ENCODE measurements at places on chromosomes 7 and 10.

- peaks cover 8% of the 10 kb centered on the region for H3K36me3 ChIP-seq
- no peaks in the 10 kb centered on the region for H3K27me3 ChIP-seq
- no peak overlapping the region for H3K27ac ChIP-seq
Observed at GRCh38 chr7:7870555-7870954, 98.0 kb upstream of the GLCCI1 start.

DNA sequence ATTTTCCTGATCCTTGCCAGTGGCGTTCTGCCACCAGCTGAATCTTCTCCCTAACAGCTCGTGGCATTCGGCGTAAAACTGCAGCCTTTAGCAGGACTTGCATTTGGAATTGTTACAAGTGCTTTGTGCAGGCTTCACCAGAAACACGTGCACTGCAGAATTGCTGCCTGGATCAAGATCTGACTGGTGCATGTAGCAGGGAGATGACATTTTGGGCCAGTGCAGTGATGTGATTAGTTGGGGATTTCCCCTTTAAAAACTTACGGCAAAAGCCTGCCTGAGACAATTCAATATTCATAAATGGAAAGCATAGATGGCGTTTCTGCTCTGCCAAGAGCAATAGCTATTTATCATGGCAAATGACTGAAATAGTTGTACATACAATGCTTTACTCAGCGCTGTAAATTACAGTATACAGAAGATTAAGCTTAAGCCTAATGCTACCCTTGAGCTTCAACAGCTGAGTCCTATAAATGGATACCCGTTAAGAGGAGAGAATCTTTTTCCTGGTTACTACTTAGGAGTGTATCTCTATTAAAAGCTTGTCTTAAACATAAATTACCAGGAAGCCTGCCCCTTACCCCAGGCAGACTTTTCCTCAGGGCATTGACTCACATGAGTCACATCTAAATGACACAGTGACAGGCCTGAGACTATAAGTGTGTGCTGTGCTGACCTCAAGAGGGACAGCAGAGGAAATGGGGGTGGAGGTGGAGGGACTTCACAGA, 106.3 kb downstream of the ATXN7L1 start:
- DNase-seq, result no peak
- no peaks in the 10 kb centered on the region for H3K27me3 ChIP-seq
- peaks cover 38% of the 10 kb centered on the region for H3K4me1 ChIP-seq
- H3K4me3 ChIP-seq, result no peak overlapping the region

DNA sequence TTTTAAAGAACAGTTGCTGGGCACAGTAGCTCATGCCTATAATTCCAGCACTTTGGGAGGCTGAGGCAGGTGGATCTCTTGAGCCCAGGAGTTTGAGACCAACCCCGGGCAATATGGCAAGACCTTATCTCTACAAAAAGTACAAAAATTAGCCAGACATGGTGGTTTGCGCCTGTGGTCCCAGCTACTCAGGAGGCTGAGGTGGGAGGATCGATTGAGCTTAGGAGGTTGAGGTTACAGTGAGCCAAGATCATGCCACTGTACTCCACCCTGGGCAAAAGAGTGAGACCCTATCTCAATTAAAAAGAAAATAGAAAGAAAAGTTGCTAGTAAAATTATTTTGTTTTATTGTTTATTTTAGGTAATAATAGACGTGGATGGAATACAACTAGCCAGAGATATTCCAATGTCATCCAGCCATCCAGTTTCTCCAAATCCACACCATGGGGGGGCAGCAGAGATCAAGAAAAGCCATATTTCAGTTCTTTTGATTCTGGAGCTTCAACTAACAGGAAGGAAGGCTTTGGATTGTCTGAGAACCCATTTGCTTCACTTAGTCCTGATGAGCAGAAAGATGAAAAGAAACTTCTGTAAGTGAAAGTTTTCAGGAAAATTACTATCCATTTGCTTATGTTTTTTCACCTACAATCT, 3.0 kb downstream of the NUP42 start:
- no peak for DNase-seq
- no peaks in the 10 kb centered on the region for H3K27me3 ChIP-seq
- H3K36me3 ChIP-seq, result peaks cover 45% of the 10 kb centered on the region
- H3K4me1 ChIP-seq, result peaks cover 35% of the 10 kb centered on the region
- H3K4me3 ChIP-seq, result no peak overlapping the region

- peaks cover 60% of the 10 kb centered on the region for H3K36me3 ChIP-seq
- peak overlapping the region; percentile 91 for H3K27ac ChIP-seq
- H3K27me3 ChIP-seq, result no peaks in the 10 kb centered on the region
- DNase-seq, result no peak
- peak overlapping the region; percentile 93 for H3K4me3 ChIP-seq
Observed at GRCh38 chr10:79349072-79349491, 1.8 kb downstream of the PPIF start.

- no peaks in the 10 kb centered on the region for H3K36me3 ChIP-seq
- no peak overlapping the region for H3K27ac ChIP-seq
- peaks cover 1% of the 10 kb centered on the region for H3K4me1 ChIP-seq
- no peak overlapping the region for H3K4me3 ChIP-seq
- no peak for DNase-seq
Observed at GRCh38 chr7:84117304-84117703, 77.3 kb downstream of the SEMA3A start.

DNA sequence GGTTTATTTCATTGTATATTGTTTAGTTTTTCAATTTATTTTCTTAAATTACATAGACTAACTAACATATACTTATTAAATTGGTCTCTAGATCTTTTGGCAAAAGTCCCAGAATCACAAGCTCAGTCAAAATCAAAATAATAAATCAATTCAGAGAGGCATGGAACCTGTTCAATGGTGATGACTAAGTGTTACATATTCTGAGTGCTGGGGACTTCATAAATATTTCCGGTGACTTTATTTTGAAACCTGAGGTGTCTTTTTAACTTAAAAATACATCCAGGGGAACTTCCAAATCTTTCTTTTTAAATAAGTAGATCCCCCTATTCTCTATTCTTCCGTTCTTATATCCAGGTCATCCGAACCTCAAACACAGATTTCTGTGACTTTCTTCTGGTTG, 89.6 kb upstream of the ZNF804B start:
- no peak overlapping the region for H3K27ac ChIP-seq
- no peak for DNase-seq
- no peaks in the 10 kb centered on the region for H3K36me3 ChIP-seq
- H3K4me3 ChIP-seq, result no peak overlapping the region

GRCh38 chr10:22294694-22295093, 21.5 kb upstream of the COMMD3 start:
- no peak for DNase-seq
- no peaks in the 10 kb centered on the region for H3K4me1 ChIP-seq
- peaks cover 4% of the 10 kb centered on the region for H3K27me3 ChIP-seq
- H3K36me3 ChIP-seq, result no peaks in the 10 kb centered on the region
- no peak overlapping the region for H3K27ac ChIP-seq
- H3K4me3 ChIP-seq, result no peak overlapping the region

DNA sequence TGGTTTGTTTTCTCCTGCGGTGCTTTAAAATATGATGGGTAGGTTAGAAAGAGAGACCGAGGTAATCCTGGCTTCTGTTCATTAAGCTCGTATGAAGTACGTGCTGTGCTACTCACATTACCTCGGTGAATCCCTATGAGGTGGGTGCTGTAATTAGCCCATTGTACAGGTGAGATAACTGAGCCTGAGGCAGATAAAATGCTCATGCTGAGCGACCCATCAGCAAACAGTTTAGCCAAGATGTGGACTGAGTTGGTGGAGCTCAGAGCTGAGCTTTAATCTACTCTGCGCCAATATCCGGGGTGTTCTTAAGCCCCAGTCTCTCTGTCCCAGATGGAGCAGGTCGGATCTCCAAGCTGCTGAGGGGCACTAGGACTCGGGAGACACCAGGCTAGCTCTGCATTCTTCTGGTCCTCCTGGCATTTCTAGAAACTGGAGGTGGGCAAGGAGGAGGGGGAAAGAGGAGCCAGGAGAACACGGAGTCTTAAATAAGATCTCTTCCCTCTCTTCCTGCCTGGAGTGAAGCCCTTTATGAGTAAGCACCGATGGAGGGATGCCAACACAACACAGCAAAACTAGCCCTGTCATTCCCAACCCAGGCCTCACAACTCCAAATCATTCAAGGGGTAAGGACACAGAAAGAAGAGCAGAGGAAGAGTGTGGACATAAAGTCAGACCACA, 458.5 kb downstream of the KCNMA1 start:
- H3K4me3 ChIP-seq, result no peak overlapping the region
- H3K36me3 ChIP-seq, result no peaks in the 10 kb centered on the region
- no peaks in the 10 kb centered on the region for H3K4me1 ChIP-seq
- no peaks in the 10 kb centered on the region for H3K27me3 ChIP-seq
- no peak for DNase-seq

DNA sequence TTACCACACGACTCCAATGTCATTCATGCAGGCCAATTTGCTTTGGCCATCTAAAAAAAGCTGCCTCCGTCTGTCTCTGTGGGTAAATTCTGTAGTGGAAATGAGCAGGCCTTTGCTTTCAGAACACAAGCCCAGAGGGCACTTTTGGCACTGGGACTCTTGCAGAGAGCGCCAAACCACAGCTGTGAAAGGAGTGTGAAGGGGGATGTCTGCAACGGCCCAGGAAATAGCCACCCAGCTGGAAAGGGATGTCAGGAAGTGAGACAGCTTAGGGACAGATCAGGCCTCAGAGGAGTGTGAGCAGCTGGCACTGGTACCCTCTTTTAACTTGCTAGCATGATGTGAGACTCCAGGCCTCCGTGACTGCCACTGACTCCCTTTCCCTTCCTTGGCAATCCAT, 152.4 kb downstream of the DKK1 start:
- no peak overlapping the region for H3K27ac ChIP-seq
- no peak overlapping the region for H3K4me3 ChIP-seq
- DNase-seq, result no peak
- no peaks in the 10 kb centered on the region for H3K36me3 ChIP-seq

- DNase-seq, result peak; percentile 20
- peaks cover 20% of the 10 kb centered on the region for H3K4me1 ChIP-seq
- peaks cover 38% of the 10 kb centered on the region for H3K36me3 ChIP-seq
- H3K27ac ChIP-seq, result peak overlapping the region; percentile 29
- no peaks in the 10 kb centered on the region for H3K27me3 ChIP-seq
Observed at GRCh38 chr7:2231992-2232765, 566 bp downstream of the MAD1L1 start.

GRCh38 chr10:128851726-128852125, 615.3 kb upstream of the MGMT start:
- no peaks in the 10 kb centered on the region for H3K36me3 ChIP-seq
- no peaks in the 10 kb centered on the region for H3K27me3 ChIP-seq
- no peak overlapping the region for H3K4me3 ChIP-seq
- no peak for DNase-seq
- no peaks in the 10 kb centered on the region for H3K4me1 ChIP-seq
- H3K27ac ChIP-seq, result no peak overlapping the region

GRCh38 chr10:34192646-34193045, 622.5 kb downstream of the PARD3 start:
- no peaks in the 10 kb centered on the region for H3K4me1 ChIP-seq
- no peak overlapping the region for H3K27ac ChIP-seq
- no peak for DNase-seq
- H3K27me3 ChIP-seq, result no peaks in the 10 kb centered on the region

DNA sequence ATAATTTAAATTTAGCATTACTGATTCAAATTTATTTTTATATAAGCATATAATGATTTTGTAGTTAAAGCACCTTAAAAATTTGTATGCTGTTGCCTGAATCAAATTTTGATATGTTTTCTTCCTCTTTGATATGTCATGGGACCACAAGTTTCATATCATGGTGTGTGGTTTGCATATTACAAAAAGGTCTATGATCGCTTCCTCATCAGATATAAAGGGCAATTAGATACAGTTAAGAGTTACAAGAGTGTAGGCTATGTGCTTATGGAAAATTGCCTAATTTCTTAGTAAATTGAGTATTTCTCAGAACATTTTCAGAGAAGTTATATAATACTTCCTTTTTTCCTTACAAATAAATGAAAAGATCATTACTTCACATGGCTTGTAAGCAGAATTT, 22.2 kb downstream of the MRC1 start:
- no peaks in the 10 kb centered on the region for H3K4me1 ChIP-seq
- no peak for DNase-seq
- no peaks in the 10 kb centered on the region for H3K36me3 ChIP-seq
- H3K27me3 ChIP-seq, result no peaks in the 10 kb centered on the region
- H3K27ac ChIP-seq, result no peak overlapping the region
- H3K4me3 ChIP-seq, result no peak overlapping the region

DNA sequence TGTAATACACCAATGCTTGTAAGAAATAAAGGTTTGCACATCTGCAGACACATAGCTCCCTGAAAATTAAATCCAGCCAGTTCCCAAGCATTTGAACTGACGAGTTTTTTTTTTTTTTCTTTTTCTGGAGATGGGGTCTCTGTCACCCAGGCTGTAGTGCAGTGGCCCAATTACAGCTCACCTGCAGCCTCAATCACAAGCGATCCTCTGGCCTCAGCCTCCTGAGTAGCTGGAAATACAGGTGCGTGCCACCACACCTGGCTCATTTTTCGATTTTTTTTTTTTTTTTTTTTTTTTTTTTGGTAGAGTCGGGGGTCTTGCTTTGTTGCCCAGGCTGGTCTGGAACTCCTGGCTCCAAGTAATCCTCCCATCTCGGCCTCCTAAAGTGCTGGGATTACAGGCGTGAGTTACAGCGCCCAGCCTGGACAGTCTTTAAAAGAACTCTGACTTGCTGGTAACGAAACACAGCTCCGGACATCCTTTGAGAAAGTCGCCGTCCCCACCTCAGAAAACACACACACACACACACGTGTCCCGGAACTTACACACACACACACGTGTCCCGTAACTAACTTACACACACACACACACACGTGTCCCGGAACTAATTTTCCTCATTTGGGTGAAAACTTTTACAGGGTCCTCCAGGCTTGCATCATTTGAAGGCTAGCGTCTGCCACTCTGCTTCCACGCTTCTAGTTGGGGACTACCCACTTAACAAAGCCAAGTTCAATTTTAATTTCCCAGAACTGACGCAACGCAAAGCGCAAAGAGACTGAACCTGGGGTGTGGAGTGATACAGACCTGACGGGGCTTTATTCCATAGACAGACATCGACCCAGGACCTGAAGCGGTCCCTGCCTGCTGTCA, 18.6 kb downstream of the OCM2 start:
- peak overlapping the region; percentile 97 for H3K4me3 ChIP-seq
- H3K27me3 ChIP-seq, result no peaks in the 10 kb centered on the region
- DNase-seq, result no peak
- peak overlapping the region; percentile 92 for H3K27ac ChIP-seq

DNA sequence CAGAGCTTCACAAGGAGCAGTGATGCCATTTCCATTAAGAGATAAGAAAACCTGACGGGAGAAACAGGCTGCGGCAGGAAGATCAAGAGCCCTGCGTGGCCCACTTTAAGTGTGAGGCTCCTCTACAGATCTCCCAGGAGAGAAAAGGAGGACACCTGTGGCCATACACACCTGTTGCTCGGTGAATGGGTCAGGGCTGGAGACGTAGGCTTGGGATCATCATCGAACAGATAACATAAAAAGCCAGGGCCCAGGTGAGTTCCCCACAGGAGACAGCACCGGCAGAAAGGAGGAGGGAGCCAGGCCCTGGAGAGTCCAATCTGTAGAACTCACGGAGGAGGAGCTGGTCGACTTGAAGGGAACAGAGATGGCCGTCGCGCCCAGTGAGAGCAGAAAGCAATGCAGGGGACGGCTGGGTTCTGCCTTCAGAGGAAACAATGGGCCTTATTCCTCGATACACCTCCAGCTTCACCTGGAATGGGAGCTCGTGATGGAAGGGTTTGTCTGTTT, 556.8 kb downstream of the DNAJB6 start:
- H3K4me3 ChIP-seq, result no peak overlapping the region
- DNase-seq, result no peak
- H3K27me3 ChIP-seq, result no peaks in the 10 kb centered on the region
- H3K4me1 ChIP-seq, result peaks cover 8% of the 10 kb centered on the region
- no peak overlapping the region for H3K27ac ChIP-seq

Measured in activated T-helper 2 cell treated with anti-CD3 and anti-CD28 coated beads, Interferon-gamma antibody, Interleukin-2, Interleukin-4, amounts not matched to agents 10 μg/mL and 5 μg/mL and 100 μg/mL, durations not matched to agents 14 hours and 24 hours and 36 hours (primary cell).